Anterior cingulate cortex (tissue), 58 donors: ENCODE measurements at places on chromosomes 7 and 10.

DNA sequence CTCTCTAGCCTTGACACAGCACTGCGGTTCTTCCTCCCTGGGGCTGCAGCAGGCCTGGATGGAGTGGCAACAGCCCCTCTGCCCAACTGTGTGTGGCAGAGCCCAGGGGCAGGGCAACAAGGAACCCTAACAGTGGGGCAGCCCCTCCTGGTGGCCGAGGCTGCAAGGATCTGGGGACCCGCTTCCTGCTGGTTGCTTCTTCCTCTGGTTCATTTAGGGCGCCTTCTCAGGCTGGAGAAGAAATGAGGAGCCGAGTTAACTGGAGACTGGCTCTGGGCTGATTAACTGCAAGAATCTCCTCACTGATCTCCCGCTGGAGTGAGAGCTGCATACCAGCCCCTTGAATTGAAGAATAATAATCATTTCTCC, 80.1 kb upstream of the EMX2 start:
- DNase-seq: no peak

DNA sequence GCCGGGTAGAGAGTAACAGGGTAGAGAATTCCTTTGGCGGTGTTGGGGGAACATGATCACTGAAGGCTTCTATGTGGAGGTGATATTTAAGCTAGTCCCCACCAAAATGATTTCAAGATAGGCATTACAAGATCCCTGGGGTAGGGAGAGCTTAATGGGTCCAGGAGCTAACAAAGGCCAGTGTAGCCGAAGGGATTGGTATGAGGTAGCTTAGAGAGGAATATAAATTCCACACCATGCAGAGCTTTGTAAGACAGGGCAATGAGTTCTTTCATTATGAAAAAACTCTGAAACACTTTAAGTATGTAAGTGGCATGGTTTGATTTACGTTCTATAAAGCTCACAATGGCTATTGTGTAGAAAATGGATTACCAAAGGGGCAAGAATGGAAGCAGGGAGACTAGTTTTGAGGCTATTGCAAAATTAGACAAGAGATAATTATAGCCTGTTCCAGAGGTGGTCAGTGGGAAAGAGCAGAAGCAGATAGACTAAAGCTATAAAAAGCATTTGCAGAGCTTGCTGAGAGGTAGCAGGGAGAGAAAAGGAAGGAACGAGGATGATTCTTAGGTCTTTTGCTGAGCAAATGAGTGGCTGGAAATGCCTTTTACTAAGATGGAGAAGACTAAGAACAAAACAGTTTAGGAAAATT, 119.7 kb upstream of the SLC25A13 start:
- no peak for DNase-seq

DNA sequence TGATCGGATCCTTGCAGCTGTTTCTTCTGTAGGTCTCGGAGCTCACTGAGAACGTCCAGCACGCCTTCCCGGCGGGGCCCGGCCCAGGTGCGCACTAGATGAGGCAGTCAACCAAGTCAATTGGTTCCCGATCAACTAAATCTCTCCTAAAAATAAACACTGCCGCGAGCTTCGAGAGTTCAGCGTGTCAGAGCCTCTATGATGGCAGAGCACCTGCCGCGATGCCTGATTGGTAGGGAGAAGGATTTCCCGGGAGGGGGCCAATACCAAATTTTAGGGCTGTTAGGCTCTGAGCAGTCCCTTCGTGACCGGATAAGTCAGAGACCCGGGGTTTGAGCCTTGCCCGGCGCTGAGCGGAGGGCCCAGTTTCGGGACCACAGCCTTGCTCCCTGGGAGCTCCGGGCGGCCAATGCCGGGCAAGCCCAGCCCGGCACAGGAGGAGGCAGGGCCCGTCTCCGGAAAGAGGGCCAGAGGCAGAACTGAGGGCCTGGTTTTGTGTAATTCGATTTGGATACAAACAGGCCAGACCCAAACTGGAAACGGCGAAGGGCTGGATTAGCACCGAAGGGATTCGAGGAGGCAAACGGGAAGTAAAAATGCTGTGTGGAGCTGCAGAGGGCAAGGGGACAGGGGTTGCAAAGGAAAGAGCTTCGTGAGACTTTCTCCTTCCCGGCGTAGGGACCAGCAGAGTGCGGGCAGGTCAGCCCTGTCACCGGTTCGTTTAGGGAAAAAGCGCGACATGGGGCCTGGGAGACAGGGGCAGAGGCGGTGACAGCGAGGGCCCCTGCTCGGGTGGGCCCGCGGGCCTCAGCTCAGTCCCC, 569 bp downstream of the SLC26A5 start:
- no peak for DNase-seq

GRCh38 chr10:116263870-116264655, 8.9 kb downstream of the GFRA1 start:
- DNase-seq: no peak

GRCh38 chr7:130943336-130943901, 209.4 kb upstream of the KLF14 start:
- DNase-seq: no peak

DNA sequence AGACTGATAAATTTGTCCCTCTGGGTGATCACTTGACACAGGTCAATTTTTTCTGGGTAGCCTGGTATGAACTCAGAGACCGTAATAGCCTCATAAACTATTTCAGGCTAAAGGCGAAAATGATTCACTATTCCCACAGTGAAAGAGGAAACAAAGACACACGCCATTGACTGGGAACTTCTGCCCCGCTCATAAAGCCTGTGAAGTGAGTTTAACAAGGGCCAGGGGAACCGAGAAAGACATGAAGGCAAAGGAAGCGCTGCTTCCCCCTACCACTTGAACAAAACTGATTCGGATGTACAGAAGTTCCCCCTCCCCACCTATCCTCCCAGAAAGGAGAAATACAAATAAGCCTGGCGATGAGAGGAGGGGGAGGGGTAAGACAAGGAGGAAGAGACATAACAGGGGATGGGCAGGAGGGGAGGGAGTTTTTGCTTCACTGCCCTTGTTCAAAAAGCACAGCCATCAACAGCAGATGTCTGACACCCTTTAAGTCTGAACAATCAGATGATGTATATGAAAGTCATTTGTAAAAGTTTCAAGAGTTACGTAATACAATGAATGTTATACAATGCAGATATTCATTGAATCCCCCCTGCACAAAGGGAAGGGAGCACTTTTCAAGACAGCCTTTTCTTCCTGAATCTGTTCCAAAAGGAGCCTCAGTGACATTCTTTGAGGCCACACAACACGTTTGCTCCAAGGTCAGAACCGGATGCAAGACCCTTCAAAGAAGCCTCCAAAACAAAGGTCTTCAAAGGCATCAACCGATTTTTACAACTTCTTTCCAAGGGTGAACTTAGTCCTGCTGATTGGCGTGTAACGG, 734 bp downstream of the ABCB4 start:
- no peak for DNase-seq

DNA sequence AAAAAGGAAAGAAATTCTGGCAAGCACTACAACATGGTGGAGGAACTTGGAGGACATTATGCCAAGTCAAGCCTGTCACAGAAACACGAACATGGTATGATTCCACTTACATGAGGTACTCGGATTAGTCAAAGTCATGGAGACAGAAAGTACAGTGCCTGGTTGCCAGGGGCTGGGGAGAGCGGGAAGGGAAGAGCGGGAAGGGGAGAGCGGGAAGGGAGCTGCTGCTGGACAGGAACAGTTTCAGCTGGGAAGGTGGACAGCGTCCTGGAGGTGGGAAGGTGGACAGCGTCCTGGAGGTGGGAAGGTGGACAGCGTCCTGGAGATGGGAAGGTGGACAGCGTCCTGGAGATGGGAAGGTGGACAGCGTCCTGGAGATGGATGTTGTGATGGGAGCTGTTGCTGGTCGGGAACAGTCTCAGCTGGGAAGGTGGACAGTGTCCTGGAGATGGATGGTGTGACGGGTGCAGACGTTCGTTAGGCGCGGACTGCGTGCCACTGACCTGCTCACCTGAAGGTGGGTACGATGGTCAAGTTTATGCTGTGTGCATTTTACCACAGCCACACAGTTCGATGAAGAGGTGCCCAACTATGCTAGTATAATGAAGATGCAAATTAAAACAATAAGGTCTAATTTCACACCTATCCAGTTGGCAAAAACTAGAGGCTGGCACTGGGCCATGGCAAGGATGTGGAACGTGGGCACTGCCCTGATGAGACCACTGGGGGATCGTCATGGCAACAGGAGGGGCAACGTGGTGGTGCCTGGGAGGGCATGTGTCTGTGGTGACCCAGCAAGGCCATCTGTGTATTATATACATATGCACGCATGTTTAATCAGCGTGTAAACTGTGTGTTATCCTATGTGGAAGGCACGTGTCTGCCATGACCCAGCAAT, 103.8 kb downstream of the NKX6-2 start:
- no peak for DNase-seq

GRCh38 chr7:6917258-6917657, 91.2 kb upstream of the CCZ1B start:
- DNase-seq: no peak

DNA sequence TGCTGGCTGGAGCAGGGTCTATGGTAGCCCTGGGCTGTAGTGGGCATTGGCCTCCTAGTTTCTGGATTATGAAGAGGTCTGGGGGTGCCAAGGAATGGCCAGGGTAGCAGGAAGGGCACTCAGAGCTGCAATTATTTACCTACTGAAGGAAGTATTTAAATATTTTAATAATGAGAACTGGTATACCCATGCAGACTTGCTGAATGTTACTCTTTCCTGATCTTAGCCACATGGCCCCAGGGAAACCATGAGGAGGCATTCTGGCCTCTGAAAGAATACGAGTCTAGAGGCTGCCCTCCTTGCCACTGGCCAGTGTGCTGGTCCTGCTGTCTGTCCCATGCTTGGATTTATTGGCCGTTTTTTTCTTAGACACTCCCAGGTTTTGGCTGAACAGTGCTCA, 599.7 kb downstream of the LRMDA start:
- no peak for DNase-seq

DNA sequence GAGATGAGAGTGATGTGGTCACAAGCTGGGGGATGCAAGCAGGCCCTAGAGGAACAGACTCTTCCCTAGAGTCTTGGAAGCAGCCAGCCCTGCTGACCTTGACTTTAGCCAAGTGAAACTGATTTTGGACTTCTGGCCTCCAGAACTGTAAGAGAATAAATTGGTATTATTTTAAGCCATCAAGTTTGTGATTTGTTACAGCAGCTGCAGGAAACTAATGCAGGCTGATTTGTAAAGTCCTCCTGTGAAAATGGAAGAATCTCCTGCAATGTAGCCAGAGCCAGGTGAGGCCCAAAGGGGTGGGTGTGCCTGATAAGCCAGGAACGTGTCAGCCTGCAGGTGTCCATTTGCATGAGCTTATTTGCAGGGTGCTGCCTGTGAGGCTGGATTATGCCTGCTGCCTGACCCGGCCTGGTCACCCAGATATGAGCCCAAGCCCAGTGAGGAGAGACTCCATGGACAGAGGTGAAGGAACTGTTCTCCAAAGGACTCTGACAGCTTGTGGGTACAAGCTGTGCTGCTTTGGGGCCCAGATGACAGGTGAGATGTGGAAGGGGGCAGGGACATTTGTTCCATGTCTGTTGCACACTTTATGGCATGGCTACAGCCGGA, 24.6 kb upstream of the PLEKHA1 start:
- no peak for DNase-seq

DNA sequence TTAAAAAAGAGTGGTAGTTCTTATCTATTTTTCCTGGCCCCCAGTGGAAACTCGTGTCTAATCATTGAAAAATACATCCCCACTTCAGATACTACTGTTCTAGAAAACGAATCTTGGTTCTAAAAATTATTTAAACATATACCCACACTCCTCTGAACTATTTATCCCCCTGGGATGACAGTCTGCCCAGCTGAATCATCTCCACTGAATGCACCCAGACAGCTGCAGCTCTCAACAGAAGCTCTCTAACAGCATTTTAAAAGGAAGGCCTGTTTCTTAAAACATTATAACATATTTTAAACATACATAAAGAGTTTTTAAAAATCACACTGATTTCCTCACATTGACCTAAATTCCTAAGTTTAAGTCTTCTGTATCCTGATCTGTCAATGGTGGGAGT, 544.6 kb upstream of the PHF14 start:
- no peak for DNase-seq

GRCh38 chr10:103144041-103144440, 49.0 kb downstream of the NT5C2 start:
- no peak for DNase-seq

DNA sequence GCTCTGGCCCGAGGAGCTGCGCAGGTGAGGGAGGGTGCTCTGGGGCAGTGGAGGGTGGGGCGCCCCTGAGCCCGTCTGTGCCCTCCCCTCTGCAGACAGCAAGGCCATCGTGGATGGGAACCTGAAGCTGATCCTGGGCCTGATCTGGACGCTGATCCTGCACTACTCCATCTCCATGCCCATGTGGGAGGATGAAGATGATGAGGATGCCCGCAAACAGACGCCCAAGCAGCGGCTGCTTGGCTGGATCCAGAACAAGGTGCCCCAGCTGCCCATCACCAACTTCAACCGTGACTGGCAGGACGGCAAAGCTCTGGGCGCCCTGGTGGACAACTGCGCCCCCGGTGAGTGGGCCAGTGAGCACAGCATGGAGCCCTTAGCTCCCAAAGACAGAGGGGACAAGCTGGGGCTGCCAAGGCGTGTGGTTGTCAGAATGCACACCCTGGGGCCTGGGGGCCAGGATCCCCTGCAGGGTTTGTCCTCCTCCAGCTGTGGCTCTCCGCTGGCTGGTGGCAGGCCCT, 5.1 kb downstream of the FLNC start:
- DNase-seq: no peak
